Midbrain (tissue), 1 donor: ENCODE measurements at places on chromosomes 11 and 22.

- DNase-seq, result no peak
Observed at GRCh38 chr11:2250485-2250884, 19.9 kb downstream of the ASCL2 start.

DNA sequence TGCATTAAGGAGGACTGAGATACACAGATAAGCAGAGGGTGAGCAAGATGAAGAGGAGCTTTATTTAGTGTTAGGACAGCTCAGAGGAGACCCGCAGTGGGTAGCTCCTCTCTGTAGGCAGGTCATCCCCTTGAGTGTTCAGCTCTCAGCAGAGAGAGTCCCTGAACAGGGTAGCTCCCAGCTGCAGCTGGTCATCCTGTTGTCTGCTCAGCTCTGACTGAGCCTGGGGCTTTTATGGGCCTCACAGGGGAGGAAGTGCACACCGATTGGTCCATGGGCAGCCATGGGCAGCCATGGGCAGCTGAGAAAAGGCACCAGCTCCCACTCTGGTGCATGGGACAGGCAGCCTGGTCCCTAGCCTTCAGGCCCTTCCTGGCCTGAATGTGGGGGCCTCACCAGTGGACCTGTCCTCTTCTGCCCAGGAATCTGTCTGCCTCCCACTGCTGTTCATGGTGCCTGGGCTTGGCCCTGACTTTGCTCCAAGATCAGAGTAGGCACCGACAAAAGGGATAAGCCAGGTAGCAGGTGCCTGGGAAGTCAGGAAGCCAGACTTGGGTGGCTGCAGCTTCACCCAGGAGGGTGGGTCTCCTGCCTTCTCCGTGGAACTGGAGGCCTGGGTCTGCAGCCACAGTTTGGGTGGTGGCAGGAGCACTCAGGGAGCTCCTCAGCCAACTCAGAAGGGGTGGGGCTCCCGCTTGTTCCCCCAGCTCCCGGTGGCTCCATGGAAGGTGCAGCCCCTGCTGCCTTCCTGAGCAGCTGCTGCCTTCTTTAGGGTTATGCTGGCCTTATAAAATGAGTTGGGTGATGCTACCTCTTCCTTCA lies 54.7 kb downstream of the MYEOV start:
- no peak for DNase-seq

GRCh38 chr11:117096201-117096991 lies 1.8 kb downstream of the SIK3 start:
- DNase-seq, result peak; percentile 76

DNA sequence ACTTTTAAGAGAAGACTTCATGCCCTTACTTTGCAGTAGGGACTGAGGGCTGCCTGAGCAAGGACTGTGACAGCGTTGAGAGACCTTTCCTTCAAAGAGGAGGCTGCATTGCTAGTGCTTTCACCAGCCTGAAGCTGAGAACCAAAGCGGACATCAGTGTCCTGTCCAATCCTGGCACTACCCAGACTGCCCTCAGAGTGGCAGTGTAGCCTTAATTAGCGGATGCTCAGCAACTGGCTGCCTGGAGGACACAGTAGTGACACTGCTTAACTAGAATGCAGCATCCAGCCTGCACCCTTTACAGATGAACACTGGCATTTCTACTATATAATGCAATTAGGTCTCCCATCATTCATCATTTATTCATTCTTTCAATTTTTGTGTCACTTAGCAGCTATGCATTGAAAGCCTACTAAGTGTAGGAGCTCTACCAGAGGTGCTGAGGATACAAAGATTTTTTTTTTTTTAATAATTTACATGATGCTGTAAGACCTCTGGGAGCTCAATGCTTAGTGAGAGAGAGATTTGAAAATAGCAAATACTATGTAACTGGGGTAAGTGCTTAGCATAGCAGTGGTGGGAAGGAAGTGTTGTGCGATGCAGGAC lies 36.9 kb upstream of the SLC36A4 start:
- peak; percentile 85 for DNase-seq

GRCh38 chr11:120354779-120355178 lies 18.6 kb downstream of the ARHGEF12 start:
- no peak for DNase-seq

DNA sequence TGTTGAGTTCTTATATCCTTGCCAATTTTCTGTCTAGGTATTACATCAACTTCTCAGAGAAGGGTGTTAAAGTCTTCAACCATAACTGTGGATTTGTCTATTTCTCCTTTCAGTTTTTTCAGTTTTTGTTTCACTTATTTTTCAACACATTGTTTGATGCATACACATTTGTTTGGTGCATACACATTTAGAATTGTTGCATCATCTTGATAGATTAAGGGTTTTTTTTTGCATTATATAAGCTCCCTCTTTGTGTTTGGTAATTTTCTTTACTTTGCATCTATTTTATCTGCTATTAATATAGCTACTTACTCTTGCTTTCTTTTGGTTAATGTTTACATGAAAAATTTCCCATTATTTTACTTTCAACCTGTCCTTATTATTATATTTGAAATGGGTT lies 20.8 kb upstream of the TRAF6 start:
- DNase-seq, result no peak

DNA sequence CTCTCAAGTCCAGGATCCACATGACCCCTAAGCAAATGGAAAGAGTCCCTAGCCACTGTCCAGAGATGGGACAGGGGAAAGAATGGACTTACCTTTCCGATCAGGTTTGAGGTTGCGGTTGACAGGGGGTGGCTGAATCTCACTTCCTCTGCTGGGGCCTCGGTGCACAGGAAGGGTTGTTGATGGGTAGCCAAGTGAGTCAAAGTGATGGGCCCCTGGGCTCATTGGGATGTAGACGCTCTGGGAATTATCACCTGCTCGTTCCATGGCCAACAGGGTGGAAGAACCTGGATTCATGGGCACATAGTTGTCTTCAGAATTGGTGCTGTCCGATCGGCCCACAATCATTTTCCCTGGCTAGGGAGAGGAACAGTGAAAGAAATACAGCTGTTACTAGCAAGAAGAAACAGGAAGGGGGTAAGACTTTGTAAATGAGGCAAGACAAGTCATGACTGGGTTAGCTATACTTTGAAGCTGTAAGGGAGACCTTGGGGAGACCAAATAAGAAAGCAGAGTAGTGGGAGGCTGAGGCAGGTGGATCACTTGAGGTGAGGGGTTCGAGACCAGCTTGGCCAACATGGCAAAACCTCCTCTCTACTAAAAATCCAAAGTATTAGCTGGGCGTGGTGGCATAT lies 34.7 kb downstream of the USP35 start:
- DNase-seq, result no peak

- no peak for DNase-seq
Observed at GRCh38 chr22:28670161-28670560, 9.5 kb downstream of the TTC28 start.

GRCh38 chr22:36204001-36204631 lies 2.5 kb upstream of the APOL4 start:
- no peak for DNase-seq

- DNase-seq, result no peak
Observed at GRCh38 chr22:50114221-50115021, 24.6 kb downstream of the MOV10L1 start.

DNA sequence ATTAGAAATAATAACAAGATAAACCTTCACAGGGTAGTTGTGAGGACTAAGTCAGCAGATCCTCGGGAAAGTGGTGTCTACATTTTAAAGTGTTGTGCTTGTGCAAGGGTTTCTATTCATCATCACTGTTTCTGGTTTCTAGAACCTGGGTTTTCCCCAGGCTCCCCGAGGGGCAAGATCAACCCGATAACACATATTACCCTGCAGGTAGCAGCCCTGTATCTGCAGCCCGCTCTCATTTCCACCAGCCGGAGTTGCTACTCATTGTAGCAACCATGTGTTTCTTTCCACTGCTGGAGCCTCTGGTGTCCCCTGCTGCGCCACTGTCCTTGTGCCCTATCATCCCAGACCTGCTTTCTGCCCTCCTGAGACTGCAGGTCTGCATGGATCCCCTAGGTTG lies 67.0 kb downstream of the MIAT start:
- DNase-seq, result no peak

DNA sequence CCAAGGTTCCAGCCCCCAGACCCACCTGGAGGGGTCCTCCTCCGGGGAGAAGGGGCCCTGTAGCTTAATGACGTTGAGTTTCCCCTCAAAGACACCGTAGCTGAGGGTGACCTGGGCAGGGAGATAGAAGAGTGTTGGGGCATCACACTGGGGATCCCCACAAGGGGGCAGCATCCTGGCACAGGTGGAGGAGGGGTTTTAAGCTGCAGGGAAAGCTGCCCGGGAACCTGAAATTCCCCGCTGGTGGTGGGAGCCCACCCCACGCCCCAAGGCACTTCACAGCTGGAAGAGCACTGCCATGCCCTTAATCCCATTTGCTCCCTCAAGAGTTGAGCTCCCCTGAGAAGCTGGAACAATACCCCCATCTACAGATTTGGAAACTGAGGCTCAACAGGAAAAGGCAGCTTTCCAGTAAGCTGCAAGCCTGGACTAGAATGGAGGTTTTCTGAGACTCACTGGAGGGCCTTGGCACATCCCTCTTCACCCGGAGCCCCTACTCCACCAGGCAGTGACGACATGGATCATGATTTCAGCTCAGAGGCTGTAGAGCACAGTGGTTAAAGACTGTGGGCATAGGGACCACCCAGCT lies 13.7 kb downstream of the MFNG start:
- DNase-seq, result no peak

- DNase-seq, result no peak
Observed at GRCh38 chr11:96215826-96216225, 127.2 kb downstream of the MAML2 start.

GRCh38 chr11:35193767-35194166 lies 54.8 kb downstream of the CD44 start:
- no peak for DNase-seq

GRCh38 chr22:31490496-31490925 lies 869 bp upstream of the EIF4ENIF1 start:
- peak; percentile 41 for DNase-seq

- no peak for DNase-seq
Observed at GRCh38 chr11:66052664-66052982, 459 bp downstream of the SF3B2 start.

- no peak for DNase-seq
Observed at GRCh38 chr11:1513326-1514296, 27.0 kb upstream of the MOB2 start.

- DNase-seq, result no peak
Observed at GRCh38 chr22:24806663-24807001, 621 bp downstream of the SGSM1 start.
